NCI-H1092 (cell line): ENCODE measurements at places on chromosomes 3 and 15.

DNA sequence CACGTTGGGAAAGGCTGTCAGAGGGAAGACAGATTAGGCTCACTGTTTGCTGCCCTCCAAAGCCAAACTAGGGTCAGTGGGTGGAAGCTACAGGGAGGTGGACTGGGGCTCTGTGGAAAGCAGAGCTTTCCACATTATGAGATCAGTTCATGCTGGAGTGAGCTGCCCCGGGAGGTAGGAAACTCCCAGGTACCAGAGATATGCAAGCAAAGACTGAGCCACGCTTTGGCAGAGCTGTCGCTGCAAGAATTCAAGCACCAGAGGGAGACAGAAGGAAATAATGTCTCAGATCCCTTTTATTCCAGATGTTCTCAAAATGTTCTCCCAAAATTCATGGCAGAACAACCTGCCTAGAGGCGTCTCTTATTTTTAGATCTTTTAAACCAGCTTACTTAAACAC is 286.6 kb downstream of the WDR72 start:
- DNase-seq, result no peak

DNA sequence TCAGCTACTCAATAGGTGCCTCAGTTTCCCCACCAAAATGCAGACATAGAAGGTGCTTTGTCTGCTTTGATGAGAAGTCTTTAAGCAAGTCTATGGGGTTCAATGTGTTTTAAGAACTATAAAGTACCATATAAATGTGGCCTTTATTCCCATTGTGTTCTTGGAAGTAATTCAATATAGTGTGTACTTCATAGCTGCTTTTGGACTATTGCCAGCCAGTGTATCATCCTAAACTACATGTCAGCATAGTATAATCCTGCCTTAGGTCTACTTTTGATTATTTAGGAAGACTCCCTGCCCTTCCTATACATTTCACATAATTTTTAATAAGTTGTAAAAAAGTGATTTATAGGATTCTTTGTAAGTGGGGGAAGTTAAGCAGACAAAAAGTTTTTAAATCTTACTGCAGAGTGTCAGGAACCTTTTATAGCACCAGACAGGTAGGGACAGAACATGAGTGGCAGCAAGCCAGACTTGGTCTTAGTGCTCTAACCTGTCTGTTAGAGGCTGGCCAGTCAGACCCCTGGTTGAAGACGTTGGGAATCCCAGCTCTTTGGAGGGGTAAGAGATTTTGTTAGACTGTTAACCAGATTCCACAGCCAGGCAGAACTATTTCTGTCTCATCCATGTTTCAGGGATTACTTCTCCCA is 48.4 kb downstream of the MLH1 start:
- DNase-seq, result no peak

DNA sequence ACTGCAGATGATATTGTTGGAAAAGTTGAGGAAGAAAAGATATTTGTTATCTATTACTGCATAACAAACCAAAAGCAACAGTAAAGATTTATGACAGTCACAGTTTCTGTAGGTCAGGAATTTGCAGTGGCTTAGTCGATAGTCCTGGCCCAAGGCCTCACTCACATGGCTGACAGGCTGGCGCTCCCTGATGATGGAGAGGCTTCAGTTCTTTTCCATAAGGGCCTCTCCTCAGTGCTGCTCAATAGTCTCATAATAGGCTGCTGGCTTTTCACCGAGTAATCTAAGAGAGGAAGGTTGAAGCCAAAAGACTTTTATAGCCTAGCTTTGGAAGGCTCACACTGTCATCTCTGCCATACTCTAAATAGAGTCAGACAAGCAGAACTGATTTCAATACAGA is 17.7 kb downstream of the IREB2 start:
- peak; percentile 72 for DNase-seq

DNA sequence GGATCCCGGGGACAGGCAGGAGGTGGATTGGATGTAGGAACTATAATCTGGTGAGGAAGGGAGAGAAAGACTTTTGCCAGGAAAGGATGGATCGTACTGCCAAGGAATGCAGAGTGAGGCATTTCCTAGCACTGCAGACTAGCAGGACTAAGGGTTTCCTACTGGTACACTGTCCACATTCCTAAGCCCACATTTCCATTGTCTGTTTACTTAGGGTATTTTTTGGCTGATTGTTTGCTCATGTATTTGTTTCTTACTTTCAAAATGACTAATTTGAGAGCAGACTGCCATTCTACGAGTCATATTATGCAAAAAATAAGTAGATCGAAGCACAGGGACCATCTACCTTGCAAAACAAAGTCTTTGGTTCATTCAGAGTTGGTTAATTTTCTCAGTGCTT is 1029.5 kb upstream of the NR2F2 start:
- no peak for DNase-seq

- no peak for DNase-seq
Measured at GRCh38 chr15:40006003-40006402, 33.0 kb downstream of the SRP14 start.

GRCh38 chr15:67199881-67200763 is 54.3 kb downstream of the AAGAB start:
- DNase-seq, result no peak

DNA sequence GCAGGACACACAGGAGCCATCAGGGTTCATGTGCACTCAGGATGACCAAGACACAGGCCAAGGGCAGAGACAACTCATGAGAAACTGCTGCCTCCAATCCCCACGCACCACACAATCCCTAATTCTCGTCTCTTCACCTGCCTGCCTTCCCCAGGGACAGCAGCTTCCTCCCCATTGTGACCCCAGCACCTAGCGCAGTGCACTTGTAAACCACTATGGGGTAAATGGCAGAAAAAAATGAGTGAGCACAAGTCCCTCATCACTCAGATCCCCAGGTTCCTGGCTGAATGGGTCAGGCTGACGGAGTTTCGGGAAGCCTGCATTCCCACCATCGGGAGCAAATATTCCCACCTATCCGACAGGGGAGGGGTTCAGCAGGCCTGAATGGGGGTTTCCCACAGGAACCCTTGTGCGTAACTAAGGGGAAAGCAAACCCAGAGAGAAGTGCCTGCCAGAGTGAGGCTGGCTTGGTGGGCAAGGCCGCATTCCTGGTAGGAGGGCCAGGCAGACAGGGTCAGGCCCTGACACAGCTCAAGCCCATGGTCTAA is 18.8 kb downstream of the PLXNB1 start:
- no peak for DNase-seq

- DNase-seq, result no peak
Measured at GRCh38 chr15:44666210-44667038, 3.0 kb upstream of the SPG11 start.

- DNase-seq, result no peak
Measured at GRCh38 chr3:51395493-51396213, 4.6 kb downstream of the RBM15B start.

DNA sequence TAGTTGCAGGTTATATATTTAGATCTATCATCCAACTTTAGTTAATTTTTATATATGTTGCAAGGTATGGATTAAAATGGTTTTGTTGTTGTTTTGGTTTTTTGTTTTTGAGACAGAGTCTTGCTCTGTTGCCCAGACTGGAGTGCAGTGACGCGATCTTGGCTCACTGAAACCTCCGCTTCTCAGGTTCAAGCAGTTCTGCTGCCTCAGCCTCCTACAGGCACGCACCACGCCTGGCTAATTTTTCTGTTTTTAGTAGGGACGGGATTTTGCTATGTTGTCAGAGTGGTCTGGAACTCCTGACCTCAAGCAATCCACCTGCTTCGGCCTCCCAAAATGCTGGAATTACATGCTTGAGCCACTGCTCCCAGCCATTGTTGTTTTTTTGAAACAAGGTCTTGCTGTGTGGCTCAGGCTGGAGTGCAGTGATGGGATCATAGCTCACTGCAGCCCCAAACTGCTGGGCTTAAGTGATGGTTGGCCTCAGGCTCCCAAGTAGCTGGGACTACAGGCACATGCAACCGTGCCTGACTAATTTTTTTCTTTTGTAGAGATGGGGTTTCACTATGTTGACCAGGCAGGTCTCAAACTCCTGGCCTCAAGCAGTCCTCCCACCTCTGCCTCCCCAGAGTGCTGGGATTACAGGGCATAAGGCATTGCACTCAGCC is 92.0 kb downstream of the ZNF609 start:
- DNase-seq, result no peak

DNA sequence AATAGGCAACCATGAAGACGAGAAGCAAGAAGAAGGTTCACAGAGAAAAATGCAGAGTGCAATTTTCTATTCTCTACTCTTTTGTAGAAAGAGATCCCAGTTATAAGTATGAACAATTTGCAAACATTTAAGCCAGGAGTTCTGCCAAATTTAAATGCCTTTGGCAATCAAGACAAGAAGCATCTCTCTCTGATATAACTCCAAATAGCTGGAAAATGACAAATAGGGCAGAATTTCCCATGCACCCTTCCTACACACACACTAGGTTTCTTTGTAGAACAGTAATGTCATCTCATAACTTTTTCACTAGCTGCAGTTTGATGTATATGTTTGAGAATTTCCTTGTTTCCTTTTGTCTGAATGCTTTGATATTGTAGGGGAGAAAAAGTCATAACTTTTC is 333.5 kb upstream of the AZI2 start:
- no peak for DNase-seq

DNA sequence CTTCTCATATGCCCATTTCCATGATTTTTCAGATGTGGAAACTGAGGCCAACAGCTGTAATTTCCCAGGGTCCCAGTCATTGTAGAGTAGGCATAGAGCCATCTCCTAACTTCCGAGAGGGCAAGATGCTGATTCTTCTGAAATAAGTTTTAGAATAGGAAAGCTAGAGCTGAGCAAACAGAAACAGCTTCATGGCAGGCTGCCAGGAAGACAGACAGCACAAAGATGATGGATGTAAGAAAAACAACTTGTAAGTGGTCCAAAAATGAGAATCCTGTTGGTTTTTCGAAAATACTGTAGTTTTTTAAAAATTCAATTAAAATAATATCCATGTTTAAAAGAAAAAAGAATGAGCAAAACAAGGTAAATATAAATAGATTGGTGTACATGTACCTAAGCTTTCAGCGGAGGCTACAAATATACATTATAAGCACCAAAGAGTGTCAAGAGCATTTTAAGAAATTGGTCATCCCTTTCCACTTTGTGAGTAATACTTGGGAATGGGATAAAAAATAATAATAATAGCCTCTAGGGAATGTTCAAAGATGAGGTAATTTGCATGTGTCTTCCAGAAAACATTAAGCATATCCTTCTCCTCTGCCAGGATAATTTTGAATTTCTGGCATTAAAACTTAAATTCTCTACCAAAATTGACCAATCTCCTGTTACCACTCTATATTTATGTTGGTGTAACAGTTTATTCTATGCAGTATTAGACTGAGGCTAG is 406.6 kb downstream of the MECOM start:
- DNase-seq, result no peak

DNA sequence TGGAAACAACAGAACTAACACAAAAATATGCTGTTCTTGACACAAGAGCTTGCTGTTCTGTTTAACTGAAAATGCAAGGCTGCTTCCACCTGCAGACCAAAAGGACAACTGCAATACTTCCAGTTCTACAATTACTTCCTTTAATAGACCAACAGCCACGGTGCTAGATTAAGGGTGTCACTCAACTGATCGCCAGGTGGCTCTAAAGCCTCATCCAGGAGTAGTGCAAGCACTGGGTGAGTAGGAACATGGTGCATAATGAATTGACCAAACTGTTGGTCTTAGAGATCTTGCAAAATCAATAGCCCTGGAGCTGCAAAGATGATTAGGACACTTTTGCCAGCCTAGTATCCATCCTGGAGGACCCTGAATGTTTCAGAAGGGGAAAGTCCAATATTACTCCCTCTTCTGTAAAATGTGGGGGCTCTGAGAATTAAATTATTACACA is 3.6 kb upstream of the CLDN16 start:
- no peak for DNase-seq

- DNase-seq, result peak; percentile 31
Measured at GRCh38 chr3:161915418-161915750, 418.8 kb downstream of the OTOL1 start.

- no peak for DNase-seq
Measured at GRCh38 chr15:38207621-38208020, 45.0 kb upstream of the SPRED1 start.

DNA sequence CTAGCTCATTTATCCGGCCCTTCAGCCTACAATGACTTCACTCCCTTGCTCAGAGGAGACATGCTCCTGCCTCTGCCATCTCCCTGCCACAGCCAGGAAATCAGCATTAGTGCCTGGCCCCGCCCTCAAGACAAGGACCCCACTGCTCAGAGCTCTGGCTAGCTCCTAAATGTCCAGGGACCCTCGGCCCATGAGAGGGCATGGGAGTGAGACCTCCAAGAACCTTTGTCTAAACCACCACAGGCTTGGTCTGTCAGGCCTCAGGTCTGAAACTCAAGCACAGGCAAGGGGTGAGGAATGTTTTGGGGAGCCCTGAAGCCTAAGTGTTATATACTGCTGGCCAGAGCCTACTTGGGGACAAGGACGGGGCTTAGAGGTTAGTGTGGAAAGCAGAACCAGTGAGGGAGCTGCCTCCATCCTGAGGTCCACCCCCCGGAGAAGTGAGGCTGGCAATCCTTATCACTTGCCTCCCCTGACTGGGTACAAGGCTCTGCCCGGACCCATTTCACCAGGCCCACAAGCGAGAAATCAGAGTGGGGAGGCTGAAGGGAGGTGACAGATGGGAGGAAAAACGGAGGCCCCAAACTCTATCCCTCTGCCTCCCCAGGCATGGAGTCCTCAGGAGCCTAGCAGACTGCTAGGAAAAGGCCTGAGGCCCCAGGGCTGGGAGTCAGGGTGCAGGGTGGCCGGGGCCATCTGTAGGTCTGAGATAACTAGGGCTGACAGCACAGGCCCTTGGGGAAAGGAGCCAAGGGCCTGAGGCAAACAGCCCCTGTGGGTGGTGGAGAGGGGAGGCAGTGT is 18.8 kb downstream of the SHF start:
- DNase-seq, result no peak

GRCh38 chr15:79863886-79864285 is 32.9 kb downstream of the MTHFS start:
- no peak for DNase-seq

DNA sequence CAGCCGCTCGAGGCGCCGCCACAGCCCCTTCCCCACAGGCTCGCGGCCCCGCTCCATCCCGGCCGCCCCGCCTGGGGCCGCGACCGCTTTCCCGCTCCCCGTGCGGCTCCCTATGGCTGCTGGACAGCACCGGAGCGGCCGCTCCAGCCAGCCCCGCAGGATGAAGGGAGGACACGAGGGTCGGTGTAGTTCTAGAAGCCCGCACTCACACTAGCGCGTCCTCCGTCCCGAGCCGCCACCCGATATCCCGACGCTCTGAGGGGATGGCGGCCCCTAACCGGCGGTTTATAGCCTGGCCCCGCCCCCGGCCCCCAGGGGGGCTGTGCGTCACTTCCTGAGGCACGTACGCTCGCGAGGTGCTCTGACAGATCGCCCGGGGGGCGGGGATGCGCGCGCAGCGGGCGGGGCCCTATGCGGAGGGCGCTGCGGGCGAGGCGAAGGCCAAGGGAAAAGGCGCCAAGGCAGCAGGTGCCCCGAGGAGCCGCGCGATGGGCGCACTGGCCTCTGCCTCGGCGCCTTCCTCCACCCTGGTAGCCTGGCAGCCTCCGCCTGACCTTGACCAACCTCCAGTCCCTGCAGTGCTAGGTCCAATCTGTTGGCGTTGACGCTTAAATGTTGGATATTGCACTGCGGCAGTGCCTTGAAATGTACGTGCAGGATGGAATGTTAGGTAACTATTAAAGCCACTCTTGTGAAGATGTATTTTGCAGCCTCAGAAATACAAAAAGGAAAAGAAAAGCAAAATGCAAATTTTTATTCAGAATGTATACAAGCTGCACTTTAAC is at the start of gene TFRC:
TSS of gene TFRC (minus strand) at position 257 of the 785 bp plus-strand sequence. CDS start 4,991 bp downstream, outside the sequence.
- peak; percentile 97 for DNase-seq
